ENCODE measurements at places on chromosomes 4 and X. TPM values are rescaled to one million over a fixed set of nuclear protein-coding genes. Genes with fewer than 3 reads are reported as not detected.

Gene MAMLD1
- total RNA-seq, result 1.2 TPM

- H3K4me3 ChIP-seq, result no peak overlapping the region
- H3K27ac ChIP-seq, result no peak overlapping the region
- H3K36me3 ChIP-seq, result no peaks in the 10 kb centered on the region
- no peaks in the 10 kb centered on the region for H3K27me3 ChIP-seq
- H3K4me1 ChIP-seq, result no peaks in the 10 kb centered on the region
Observed at GRCh38 chr4:24482871-24483270, 101.5 kb downstream of the DHX15 start.

DNA sequence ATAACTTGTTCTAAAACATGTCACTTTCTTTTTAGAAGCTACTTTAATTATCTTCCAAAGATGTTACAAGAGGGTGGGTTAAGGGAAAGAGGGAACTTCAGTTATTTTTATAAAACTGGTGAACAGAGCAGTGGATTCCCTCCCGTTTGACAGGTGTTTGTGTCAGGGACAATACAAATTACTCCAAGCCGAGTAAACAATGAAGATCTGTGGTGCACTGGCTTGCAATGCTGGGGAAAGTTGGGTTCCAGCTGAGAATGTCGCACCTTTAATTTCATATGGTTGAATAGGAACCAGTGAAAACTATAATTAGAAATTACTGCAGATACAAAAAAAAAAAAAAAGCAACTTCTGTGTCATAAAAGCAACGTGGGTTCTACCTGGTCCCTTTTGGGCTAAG lies 98.6 kb upstream of the TTC29 start:
- no peaks in the 10 kb centered on the region for H3K36me3 ChIP-seq
- no peak for DNase-seq
- H3K27ac ChIP-seq, result no peak overlapping the region
- H3K4me3 ChIP-seq, result no peak overlapping the region

- H3K4me1 ChIP-seq, result no peaks in the 10 kb centered on the region
Observed at GRCh38 chr4:6275351-6275750, 5.7 kb downstream of the WFS1 start.

- H3K27me3 ChIP-seq, result peaks cover 10% of the 10 kb centered on the region
- no peaks in the 10 kb centered on the region for H3K4me1 ChIP-seq
- H3K4me3 ChIP-seq, result no peak overlapping the region
- no peaks in the 10 kb centered on the region for H3K36me3 ChIP-seq
- no peak for DNase-seq
Observed at GRCh38 chrX:137432609-137433008, 133.3 kb upstream of the ZIC3 start.

DNA sequence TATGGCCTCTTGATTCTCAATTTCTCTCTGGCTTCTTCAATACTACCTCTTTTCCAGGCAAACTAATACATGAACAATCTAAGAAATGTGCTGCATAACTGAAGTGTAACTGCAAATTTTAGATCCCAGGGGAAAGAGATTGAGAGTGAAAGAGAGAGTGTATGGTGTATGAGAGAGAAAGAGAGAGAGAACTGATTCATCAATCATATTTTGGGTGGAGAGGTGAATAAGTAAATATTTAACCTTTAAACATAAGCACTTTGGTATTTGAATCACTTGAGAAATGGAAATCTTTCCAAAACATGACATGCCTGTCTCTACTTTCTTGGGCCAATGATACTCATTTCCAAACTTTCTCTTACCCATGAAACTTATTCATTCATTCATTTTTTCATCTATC lies 147.2 kb upstream of the DIPK2B start:
- no peaks in the 10 kb centered on the region for H3K36me3 ChIP-seq
- H3K4me1 ChIP-seq, result no peaks in the 10 kb centered on the region
- H3K4me3 ChIP-seq, result no peak overlapping the region
- H3K27me3 ChIP-seq, result no peaks in the 10 kb centered on the region
- no peak for DNase-seq

DNA sequence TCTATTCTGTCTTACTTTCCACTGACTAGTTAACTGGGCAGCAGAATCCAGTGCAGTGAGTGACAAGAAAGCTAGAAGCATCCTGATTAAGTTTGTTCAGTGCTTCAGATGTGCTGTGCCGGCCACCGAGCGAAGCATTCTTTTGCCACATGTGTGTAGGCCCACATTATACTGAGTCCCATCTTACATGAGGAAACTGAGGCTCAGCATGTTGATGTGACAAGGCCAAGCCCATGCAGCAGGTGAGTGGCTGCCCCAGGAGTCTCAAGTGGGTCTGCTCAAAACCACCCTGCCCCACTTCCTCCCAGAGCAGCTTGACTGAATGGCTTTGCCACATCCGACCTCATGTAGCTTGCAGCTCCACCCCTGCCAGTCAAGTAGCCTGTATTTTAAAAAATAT lies 50.5 kb downstream of the RHOH start:
- no peaks in the 10 kb centered on the region for H3K27me3 ChIP-seq
- H3K27ac ChIP-seq, result no peak overlapping the region
- no peak for DNase-seq
- no peak overlapping the region for H3K4me3 ChIP-seq
- no peaks in the 10 kb centered on the region for H3K4me1 ChIP-seq

DNA sequence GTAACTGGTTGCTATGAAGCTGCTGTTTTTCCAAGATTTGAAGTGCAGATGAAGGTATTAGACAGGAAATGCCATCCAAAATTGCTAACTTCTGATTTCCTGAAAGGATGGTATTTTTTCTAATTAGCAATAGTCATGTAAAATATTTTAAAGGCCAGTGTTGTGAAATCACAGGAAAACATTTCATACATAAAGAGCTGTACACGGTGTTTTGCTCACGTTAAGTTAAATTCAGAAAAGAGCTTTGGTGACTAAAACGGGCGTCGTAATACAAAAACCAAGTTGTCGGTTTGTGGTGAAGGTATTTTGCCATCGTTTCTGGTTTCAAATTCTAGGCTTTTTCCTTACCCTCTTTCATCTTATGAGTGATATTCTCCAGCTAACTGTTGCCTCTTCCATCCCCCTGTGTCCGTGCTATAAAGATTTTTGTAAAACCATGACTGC lies 39.8 kb downstream of the AFF1 start:
- DNase-seq, result no peak
- H3K4me1 ChIP-seq, result no peaks in the 10 kb centered on the region
- no peak overlapping the region for H3K4me3 ChIP-seq
- no peak overlapping the region for H3K27ac ChIP-seq

Data from right lobe of liver (tissue), 6 donors.